ENCODE measurements at places on chromosomes 4 and X. TPM values are rescaled to one million over a fixed set of nuclear protein-coding genes. Genes with fewer than 3 reads are reported as not detected.

GRCh38 chrX:133897593-133898163 is 87.7 kb downstream of the GPC3 start:
- H3K36me3 ChIP-seq, result no peaks in the 10 kb centered on the region
- H3K4me1 ChIP-seq, result no peaks in the 10 kb centered on the region
- H3K27me3 ChIP-seq, result no peaks in the 10 kb centered on the region
- no peak overlapping the region for H3K27ac ChIP-seq
- no peak for DNase-seq
- no peak overlapping the region for H3K4me3 ChIP-seq

GRCh38 chr4:67483868-67484602 is 61.3 kb downstream of the CENPC start:
- DNase-seq, result no peak
- no peak overlapping the region for H3K4me3 ChIP-seq
- peaks cover 9% of the 10 kb centered on the region for H3K36me3 ChIP-seq
- no peak overlapping the region for H3K27ac ChIP-seq

The DUSP21 gene
- total RNA-seq, result not detected

DNA sequence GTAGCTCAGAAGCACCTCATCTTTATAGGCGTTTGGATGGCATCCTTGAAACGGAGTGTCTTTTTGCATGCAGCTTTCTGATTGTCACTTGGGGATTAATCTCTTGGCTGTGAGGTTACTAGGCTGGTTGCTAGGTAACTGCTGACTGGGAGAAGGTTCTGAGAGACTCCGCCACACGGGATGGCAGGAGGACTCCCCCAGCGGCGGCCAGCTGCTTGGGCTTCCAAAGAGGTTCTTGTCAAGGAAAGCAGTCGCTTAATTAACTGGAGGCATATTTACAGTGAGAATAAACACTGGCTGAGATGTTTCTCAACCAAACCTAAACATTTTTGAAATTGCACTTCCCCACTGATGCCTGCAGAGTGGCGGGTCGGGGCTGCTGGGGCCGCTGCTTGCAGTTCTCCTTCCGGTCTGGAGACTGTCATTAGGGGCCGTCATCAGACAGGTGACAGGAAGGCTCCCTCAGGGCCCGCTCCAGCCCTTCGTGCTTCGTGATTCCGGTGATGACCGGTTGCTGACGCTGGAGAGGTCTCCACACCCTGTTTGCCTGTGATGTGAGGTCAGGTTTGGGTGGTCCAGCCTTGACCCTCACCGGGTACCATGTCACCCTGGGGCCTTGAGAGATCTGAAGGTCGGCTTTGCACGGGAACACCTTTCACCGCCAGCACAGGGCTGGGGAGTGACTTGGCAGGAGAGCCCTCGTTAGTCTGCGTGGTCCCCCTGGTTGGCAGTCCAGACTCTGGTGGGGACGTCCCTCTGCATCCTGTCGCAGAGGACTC is 9.1 kb downstream of the NSG1 start:
- H3K4me3 ChIP-seq, result no peak overlapping the region
- DNase-seq, result no peak
- no peak overlapping the region for H3K27ac ChIP-seq
- no peaks in the 10 kb centered on the region for H3K36me3 ChIP-seq
- no peaks in the 10 kb centered on the region for H3K27me3 ChIP-seq

GRCh38 chrX:37767430-37767829 is 12.4 kb upstream of the CYBB start:
- H3K27ac ChIP-seq, result no peak overlapping the region
- no peaks in the 10 kb centered on the region for H3K27me3 ChIP-seq
- peaks cover 7% of the 10 kb centered on the region for H3K4me1 ChIP-seq
- H3K4me3 ChIP-seq, result no peak overlapping the region

- peaks cover 6% of the 10 kb centered on the region for H3K4me1 ChIP-seq
- no peaks in the 10 kb centered on the region for H3K36me3 ChIP-seq
- H3K27me3 ChIP-seq, result no peaks in the 10 kb centered on the region
- no peak overlapping the region for H3K4me3 ChIP-seq
- DNase-seq, result peak; percentile 41
Measured at GRCh38 chrX:40543661-40544328, 37.0 kb upstream of the ATP6AP2 start.

- no peak overlapping the region for H3K27ac ChIP-seq
- DNase-seq, result no peak
- H3K36me3 ChIP-seq, result no peaks in the 10 kb centered on the region
- peak overlapping the region; percentile 0 for H3K4me3 ChIP-seq
- peaks cover 91% of the 10 kb centered on the region for H3K4me1 ChIP-seq
- no peaks in the 10 kb centered on the region for H3K27me3 ChIP-seq
Measured at GRCh38 chr4:89290727-89291516, 16.7 kb downstream of the GPRIN3 start.

The RTL3 gene
- not detected for total RNA-seq

DNA sequence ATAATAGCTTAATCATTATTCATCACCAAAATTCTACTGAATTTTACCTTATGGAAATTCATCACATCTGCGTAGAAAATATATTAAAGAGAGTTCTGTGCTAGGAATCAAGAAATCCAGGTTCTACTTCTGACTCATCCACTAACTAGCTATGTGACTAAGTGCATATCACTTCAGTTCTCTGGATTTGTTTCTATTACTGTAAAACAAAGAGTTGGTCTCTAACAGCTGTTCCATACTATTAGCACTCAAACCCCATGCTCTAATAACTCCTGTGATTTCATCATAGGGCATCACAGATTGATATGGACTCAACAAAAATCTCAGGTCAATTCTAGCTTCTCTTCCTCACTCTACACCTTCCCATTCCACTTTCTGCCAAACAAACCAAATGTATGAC is 572.0 kb downstream of the INPP4B start:
- no peaks in the 10 kb centered on the region for H3K4me1 ChIP-seq
- no peak overlapping the region for H3K4me3 ChIP-seq
- H3K36me3 ChIP-seq, result peaks cover 14% of the 10 kb centered on the region
- H3K27ac ChIP-seq, result no peak overlapping the region
- H3K27me3 ChIP-seq, result no peaks in the 10 kb centered on the region
- no peak for DNase-seq

- no peak overlapping the region for H3K4me3 ChIP-seq
- H3K27ac ChIP-seq, result no peak overlapping the region
- H3K36me3 ChIP-seq, result no peaks in the 10 kb centered on the region
Measured at GRCh38 chrX:20727447-20727846, 460.7 kb upstream of the RPS6KA3 start.

DNA sequence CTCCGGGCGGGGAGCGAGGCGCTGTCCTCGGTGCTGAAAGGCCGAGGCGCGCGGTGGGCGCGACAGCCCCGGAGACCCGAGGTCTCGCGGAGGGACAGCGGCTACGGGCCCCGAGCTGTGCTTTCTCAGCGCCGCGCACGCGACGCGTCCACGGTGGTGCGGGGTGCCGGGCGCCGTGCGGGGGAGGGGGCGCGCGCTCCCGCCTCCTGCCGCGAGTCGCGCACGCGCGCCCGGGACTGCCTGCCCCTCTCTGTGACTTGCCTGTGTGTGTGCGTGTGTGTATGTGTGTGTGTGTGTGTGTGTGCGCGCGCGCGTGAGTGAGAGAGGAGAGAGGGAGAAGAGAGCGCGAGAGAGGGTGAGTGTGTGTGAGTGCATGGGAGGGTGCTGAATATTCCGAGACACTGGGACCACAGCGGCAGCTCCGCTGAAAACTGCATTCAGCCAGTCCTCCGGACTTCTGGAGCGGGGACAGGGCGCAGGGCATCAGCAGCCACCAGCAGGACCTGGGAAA is at the start of gene GRIA2:
TSS of gene GRIA2 (plus strand) at position 358 of the 511 bp plus-strand sequence. CDS start 315 bp downstream, outside the sequence.
- no peak for DNase-seq
- H3K27ac ChIP-seq, result no peak within 1 kb of the TSS
- H3K4me3 ChIP-seq, result no peak within 1 kb of the TSS
- no peaks in the 10 kb centered on the region for H3K4me1 ChIP-seq

The NSD2 gene
- 37.3 TPM for total RNA-seq

- H3K4me3 ChIP-seq, result no peak overlapping the region
- DNase-seq, result no peak
- H3K27ac ChIP-seq, result no peak overlapping the region
- H3K4me1 ChIP-seq, result no peaks in the 10 kb centered on the region
- no peaks in the 10 kb centered on the region for H3K36me3 ChIP-seq
Measured at GRCh38 chrX:14934423-14934822, 61.2 kb downstream of the MOSPD2 start.

The GDPD2 gene
- 0.18 TPM for total RNA-seq

DNA sequence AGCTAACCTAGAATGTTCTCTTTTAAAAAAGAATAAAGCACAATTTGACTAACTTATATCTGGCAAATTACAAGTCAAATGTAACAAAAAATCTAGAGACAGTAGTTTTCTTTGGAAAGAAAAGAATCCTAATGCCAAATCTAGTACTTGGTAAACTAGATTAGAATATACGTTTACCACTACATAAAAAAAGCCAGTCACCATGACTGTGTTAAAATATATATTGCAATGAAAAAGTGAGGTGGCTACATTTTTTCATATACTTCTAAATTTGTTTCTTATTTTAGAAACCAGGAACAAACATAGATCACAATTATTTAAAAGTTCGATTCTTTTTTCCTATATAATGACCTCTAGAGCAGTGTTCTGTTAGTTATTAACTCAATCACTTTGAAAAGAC is 29.6 kb upstream of the PPA2 start:
- no peaks in the 10 kb centered on the region for H3K27me3 ChIP-seq
- no peaks in the 10 kb centered on the region for H3K4me1 ChIP-seq
- no peak overlapping the region for H3K27ac ChIP-seq
- no peaks in the 10 kb centered on the region for H3K36me3 ChIP-seq

The HMX1 gene
- total RNA-seq, result not detected

The HDX gene
- total RNA-seq, result 2.1 TPM

The FGG gene
- not detected for total RNA-seq

- H3K27ac ChIP-seq, result no peak overlapping the region
- no peaks in the 10 kb centered on the region for H3K36me3 ChIP-seq
- H3K4me3 ChIP-seq, result no peak overlapping the region
- no peaks in the 10 kb centered on the region for H3K27me3 ChIP-seq
- no peak for DNase-seq
- H3K4me1 ChIP-seq, result no peaks in the 10 kb centered on the region
Measured at GRCh38 chr4:53557669-53558064, 33.6 kb downstream of the LNX1 start.

- no peak overlapping the region for H3K27ac ChIP-seq
- H3K4me1 ChIP-seq, result no peaks in the 10 kb centered on the region
- no peaks in the 10 kb centered on the region for H3K36me3 ChIP-seq
- no peak for DNase-seq
- no peak overlapping the region for H3K4me3 ChIP-seq
- no peaks in the 10 kb centered on the region for H3K27me3 ChIP-seq
Measured at GRCh38 chrX:106972896-106973295, 27.1 kb downstream of the MORC4 start.

GRCh38 chr4:146347822-146348221 is 133.5 kb downstream of the REELD1 start:
- no peaks in the 10 kb centered on the region for H3K27me3 ChIP-seq
- no peak overlapping the region for H3K27ac ChIP-seq
- no peak overlapping the region for H3K4me3 ChIP-seq
- no peaks in the 10 kb centered on the region for H3K4me1 ChIP-seq
- no peak for DNase-seq

DNA sequence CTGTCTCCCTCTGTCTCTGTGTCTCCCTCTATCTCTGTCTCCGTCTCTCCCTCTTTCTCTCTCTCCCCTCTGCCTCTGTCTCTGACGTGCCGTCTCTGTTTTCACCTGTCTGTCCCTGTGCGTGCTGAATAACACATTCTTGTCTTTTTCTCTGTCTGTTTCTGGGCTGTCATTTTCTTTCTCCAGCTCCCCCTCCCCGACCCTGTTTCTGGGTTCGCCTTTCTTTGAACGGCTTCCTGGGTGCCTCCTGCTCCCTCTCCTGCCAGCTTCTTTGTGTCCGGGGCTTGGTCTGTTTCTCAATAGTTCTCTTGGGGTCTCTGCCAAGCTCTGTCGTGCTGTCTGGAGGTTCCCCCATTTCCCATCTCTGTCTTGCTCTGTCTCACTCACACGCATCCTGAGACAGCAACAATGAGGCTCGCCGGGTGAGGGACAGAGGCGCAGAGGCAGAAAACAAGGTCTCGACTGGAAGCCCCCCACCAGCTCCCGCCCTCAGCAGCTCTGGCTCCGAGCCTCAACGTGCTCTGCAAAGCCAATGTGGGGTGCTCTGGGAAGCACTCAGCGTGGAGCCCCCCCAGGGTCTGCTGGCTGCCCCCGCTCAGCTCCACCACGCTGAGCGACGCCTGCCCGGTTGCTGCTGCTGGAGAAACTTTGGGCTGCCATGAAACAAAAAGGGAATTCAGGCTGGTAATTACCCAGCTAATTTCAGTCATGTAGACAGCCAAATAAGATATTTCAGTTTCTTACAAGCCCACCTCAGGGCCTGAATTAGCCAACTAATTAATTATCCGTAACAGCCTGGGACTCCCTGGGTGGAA is 3.4 kb downstream of the CPLX1 start:
- no peaks in the 10 kb centered on the region for H3K36me3 ChIP-seq
- no peaks in the 10 kb centered on the region for H3K27me3 ChIP-seq
- H3K4me1 ChIP-seq, result no peaks in the 10 kb centered on the region
- no peak overlapping the region for H3K27ac ChIP-seq

- H3K27ac ChIP-seq, result no peak overlapping the region
- H3K36me3 ChIP-seq, result peaks cover 4% of the 10 kb centered on the region
- no peak for DNase-seq
Measured at GRCh38 chr4:119244832-119245231, 32.3 kb downstream of the USP53 start.

The CSAG2 gene
- total RNA-seq, result not detected

- H3K4me3 ChIP-seq, result no peak overlapping the region
- no peak for DNase-seq
- H3K36me3 ChIP-seq, result no peaks in the 10 kb centered on the region
- H3K27me3 ChIP-seq, result no peaks in the 10 kb centered on the region
- no peak overlapping the region for H3K27ac ChIP-seq
- H3K4me1 ChIP-seq, result no peaks in the 10 kb centered on the region
Measured at GRCh38 chr4:98170035-98170434, 26.8 kb upstream of the STPG2 start.

DNA sequence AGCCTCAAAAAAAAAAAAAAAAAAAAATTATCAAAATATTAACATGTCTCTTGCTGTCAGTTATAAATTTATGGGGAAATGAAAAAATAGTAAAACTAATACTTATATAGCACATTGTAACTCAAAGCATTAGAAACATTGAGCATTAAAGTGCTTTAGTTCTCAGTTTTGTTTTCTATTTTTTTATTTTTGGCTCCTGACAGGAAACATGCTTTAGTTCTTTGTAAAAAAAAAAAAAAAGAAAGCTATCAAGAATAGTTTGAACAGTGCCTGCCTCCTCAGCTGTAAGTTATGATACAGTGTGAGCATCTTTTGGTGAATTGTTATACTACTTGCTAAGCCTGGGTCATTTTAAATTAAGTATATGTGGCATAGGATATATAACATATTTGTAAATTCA is 5.1 kb upstream of the CENPC start:
- H3K27me3 ChIP-seq, result no peaks in the 10 kb centered on the region
- no peaks in the 10 kb centered on the region for H3K4me1 ChIP-seq
- H3K27ac ChIP-seq, result no peak overlapping the region
- no peak for DNase-seq
- H3K36me3 ChIP-seq, result no peaks in the 10 kb centered on the region

The PRR32 gene
- total RNA-seq, result not detected

The SATL1 gene
- total RNA-seq, result not detected

The PHOX2B gene
- not detected for total RNA-seq

DNA sequence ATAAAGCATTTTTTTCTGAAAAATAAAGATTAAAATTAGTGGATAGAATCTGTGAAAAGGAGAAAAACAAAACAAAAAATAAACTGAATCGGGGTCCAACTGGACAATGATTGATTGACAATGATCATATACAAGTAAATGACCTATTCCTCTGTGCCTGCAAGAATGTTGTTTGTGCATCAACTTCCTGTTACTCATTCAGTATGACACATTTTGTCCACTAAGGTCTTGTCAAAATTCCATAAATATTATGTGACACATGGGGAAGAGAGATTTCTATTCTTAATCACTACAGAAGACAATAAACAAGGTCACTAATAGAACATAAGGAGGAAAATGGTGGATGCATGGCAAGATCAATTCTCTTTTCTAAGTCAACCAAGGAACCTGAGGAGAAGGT is 54.9 kb downstream of the F8 start:
- no peak for DNase-seq
- no peaks in the 10 kb centered on the region for H3K4me1 ChIP-seq
- H3K36me3 ChIP-seq, result no peaks in the 10 kb centered on the region
- H3K4me3 ChIP-seq, result no peak overlapping the region
- H3K27ac ChIP-seq, result no peak overlapping the region

Data from naive thymus-derived CD4-positive, alpha-beta T cell (primary cell).